ENCODE measurements at places on chromosomes 7 and 10.

DNA sequence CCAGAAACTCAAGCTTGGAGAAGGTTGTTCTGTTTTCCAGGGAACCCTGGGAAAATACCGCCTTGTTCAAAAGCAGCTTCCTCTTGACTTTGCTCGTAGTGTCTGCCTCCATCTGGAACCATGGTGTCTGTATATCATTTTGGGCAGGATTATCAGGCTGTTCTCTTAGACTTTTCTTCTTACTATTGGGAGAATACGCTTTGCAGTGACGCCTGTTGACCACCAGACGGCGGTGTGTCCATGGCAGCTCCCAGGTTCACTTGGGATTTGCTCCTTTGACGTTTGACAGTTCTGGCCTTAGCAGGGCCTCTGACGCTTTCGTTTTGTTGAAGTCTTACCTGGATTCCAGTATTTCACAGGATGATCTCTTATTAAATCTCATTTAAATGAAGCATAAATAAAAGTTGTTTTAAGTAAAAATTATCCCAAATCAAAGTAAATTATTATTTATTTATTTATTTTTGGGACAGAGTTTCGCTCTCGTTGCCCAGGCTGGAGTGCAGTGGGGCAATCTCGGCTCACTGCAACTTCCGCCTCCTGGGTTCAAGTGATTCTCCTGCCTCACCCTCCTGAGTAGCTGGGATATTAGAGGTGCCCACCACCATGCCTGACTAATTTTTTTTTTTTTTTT lies 41.8 kb upstream of the GJD4 start:
- DNase-seq, result peak; percentile 78

- DNase-seq, result no peak
These were observed 72.7 kb downstream of the COL13A1 start for GRCh38 chr10:69874449-69874848.

DNA sequence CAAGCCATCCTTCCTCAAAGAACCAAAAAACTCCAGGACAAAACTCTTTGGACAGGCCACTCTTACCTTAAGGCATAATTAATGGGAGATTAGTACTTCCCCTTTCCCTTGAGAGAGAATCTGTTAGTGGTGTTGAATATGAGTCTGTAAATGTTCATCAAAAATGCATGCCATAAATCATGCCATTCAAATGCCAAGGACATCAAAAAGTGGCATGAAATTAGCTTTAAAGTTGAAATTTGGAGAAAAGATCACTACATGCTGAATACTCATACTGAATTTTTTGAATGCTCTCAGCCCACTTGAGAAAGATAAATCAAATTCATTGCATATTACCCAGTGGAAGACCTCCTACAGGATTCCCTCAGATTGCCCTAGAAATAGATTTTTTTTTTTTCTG lies 6.7 kb downstream of the NRCAM start:
- DNase-seq, result no peak

- DNase-seq, result no peak
These were observed 285.5 kb upstream of the TAC1 start for GRCh38 chr7:97446361-97446760.

DNA sequence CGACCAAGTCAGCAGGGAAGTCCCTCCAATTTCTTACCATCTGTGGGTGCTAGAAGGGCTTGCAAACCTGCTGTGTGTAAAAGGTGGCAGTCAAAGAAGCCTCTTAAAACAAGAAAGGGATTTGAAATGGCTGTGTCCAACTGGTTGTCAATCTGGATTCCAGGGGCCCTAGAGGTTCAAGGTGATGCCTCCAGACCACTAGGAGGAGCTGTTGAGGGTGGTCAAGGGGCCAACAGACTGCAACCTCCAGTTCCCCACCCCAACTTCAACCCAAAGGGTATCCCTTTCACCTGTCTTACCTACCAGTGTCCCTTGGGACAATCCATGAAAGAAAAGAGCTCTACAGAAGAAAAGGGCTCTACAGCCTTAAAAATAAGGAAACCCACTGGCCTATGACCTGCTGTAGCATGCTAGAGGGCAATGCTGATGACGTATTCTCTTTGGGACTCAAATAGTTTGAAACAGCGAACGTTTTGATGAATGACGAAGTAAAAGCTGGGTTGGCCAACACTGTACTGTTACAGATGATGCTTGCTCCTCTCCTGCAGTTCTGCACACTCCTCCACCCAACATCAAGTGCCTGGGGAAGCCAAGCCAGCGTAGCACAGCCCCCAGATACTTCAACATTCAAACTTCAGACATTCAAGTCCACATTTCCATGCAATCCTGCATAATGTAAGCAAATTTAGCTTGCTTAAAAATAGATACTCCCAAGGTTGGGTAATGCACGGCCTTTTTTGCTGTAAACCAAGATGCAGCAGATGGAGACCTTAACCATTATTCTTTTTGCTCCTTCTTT lies 45.9 kb upstream of the WDR11 start:
- no peak for DNase-seq

GRCh38 chr10:51821045-51821444 lies 121.7 kb upstream of the CSTF2T start:
- DNase-seq, result no peak

- DNase-seq, result peak; percentile 18
These were observed 111.8 kb downstream of the HPSE2 start for GRCh38 chr10:99123851-99124250.

DNA sequence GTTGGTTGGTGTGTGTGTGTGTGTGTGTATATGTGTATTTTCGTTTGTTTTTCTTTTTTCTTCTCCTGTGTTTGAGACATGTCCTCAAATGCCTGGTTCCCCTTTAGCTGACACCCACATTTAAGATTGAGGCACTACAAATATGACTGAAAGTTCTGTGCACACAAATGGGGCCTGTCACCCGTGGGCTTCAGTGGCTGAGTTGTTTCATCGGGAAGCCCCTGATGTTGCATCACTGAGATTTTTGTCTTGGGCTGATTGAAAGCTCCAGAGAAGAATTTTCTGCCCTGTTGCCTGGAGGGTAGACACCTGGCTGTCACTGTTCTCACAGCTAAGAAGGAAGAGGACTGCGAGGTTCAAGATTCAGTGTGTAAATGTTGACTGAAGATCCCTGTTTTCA lies 283.8 kb upstream of the C7orf33 start:
- no peak for DNase-seq

GRCh38 chr10:34217524-34217923 lies 597.6 kb downstream of the PARD3 start:
- no peak for DNase-seq

GRCh38 chr10:83680470-83680891 lies 458.8 kb upstream of the GHITM start:
- no peak for DNase-seq

DNA sequence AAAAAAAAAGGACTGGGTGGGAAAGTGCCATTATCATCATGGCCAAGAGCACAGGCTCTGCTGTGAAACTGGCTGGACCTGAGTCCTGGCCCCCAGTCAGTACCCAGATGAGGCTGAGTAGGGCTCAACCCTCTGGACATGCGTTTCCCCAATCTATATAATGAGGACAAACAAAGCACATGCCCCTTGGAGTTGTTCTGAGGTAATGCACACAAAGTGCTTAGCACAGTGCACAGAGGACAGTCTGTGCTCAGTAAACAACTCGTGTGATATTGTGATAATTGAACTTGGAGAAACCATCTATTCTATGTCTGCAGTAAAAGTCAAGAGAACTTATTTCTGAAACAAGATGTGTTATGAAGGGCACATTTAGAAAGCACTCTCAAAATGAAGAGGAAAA lies 138.8 kb downstream of the KCNMA1 start:
- no peak for DNase-seq

- DNase-seq, result no peak
These were observed 200.7 kb downstream of the RAMP3 start for GRCh38 chr7:45358287-45358686.

DNA sequence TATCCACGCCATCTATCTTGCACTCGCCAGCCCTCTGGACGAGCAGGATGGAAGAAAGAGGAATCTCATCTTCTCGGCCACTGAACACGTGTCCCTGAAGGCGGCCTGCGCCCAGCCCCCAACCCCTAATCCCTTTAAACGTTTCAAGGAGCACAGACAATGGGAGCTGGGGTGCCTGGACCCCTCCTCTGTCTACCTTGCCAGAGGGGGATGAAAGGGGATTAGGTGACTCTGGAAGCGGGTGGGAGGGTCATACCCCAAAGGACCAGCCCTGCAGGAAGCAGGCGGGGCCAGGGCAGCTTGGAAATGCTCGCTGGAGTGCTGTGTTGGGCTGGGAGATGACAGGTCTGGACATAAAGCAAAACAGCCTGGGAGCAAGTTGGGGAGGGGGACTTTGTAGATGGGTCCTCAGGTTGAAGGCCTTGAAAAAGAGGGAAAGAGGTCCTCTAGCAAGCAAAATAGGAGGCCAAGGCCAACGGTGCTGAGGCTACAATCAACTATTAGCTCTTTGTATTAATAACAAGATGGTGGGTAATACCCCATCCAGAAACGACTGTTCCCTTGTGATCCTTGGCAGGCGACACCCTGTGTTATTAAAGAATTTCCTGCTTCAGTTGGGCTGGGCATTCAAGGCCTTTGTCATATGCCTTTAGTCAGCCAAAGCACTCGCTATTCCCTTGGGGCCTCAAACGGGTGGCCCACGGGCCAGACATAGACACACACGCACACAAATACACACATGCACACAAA lies 126.5 kb upstream of the UNC5B start:
- DNase-seq, result peak; percentile 46

GRCh38 chr10:5481121-5481520 lies 18.2 kb downstream of the CALML5 start:
- no peak for DNase-seq

GRCh38 chr7:131724776-131725345 lies 168.4 kb upstream of the PODXL start:
- no peak for DNase-seq

- DNase-seq, result no peak
These were observed 128.5 kb downstream of the PTEN start for GRCh38 chr10:87991946-87992345.

- DNase-seq, result no peak
These were observed 148.4 kb downstream of the ADAM12 start for GRCh38 chr10:126239844-126240243.

DNA sequence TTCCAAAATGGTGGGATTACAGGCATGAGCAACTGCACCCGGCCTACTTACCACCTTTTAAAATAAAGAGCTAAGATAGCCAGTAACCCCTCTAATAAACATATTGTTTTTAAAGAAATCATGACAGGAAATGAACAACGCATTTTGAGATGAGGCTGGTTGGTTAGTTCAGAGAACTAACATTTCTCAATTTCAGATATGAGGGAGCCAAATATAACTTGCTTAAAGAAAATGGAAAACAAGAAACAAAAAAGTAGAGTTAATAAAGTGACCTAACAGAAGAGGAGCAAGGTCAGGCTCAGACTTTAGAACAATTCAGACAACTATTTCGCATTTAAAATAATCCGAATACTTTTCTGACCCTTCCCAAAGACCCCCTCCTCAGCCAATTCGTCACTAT lies 254.9 kb upstream of the PHF14 start:
- DNase-seq, result no peak

DNA sequence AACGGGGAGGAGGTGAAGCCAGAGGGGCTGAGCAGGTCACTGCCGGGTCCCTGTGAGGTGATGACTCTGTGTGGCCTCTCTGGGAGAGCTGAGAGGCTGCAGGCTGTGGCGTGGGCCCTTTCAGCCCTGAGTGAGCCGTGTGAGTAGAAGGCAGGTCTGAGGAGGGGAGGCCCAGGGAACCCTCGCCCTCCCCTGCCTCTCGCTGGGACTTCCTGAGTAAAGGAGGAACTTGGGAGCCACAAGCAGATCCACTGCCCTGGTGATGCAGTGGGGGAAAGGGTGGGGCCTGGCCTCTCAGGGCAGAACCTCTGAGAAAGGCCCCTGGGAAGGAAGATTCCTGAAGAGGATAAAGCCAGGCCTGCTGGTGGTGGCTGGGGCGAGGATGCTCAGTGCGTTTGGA lies 22.8 kb downstream of the EEPD1 start:
- no peak for DNase-seq

DNA sequence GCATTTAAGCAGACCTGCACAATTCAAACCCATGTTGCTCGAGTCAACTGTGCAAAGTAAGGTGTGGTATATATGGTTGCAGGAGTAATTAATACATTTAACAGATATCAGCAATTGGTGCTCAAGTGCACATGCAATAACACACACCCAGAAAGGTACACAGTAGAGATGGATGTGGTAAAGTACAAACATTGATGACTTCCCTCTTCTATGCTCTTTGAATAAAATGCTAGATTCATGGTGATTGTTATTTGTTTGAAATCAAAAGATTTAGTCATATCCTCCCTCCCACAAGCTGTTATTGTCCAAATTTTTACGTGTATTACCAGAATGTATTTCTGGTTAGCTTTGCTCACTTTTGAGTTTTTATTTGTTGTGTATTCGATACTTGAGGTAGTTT lies 262.0 kb upstream of the CSTF2T start:
- no peak for DNase-seq

- DNase-seq, result no peak
These were observed 14.1 kb upstream of the TAS2R41 start for GRCh38 chr7:143463556-143463955.

DNA sequence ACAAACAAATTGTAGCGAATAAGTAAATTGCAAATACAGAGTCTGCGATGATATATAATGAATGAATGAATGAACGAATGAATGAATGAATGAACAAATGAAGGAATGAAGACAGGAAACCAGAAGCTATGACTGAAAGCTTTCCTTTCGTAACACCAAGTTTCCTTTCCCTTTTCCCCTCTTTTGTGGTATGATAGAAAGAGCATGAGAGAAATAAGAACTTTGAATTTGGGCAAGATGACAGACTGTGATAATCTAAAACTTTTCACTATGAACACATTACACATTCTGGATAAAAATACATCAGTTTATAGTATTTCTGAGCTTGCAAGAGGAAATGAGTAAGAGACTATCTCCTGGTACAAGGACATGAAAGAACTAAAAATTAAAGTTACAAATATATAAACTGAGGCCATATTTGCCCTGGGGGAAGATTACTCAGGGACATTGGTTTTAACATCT lies 8.4 kb upstream of the UCN3 start:
- no peak for DNase-seq
